Esophagus squamous epithelium (tissue), 5 donors: ENCODE measurements at places on chromosomes 7 and 10.

DNA sequence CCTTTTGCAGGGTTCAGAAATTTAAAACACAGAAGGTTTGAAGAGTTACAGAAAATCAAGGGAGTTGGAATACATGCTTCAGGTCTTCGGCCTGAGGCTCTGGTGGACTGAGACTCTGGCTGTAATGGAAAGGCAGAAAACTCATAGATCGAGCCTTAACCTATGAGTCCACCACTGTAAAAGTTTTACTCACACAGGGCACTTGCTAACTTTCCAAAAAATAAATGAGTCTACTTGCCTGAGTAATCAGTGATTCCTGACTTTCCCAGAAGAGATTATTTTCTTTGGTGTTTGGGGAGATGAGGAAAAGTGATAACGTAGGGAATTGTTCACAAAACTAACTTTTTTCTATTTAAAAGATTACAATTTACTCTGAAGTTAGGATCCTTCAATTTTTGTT lies 108.0 kb downstream of the MBL2 start:
- DNase-seq, result no peak

GRCh38 chr7:43394441-43395130 lies 188.3 kb upstream of the STK17A start:
- DNase-seq, result no peak

DNA sequence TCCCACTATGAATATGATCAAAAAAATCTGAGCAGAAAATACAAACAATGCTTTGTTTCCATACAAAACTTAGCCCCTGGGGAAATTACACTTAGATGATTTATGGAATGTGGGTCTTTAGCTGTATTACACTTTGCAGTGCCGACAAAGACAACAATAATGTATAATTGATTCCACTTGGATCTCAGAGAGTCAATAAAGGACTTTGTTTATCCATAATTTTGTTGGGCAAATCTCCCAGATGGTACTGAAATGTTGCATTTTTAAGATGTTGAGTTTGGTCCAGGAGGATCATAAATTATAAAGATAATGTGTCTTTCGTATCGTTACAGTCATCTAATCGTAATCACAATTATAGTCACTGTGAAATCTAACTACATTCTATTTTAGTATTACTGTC lies 66.9 kb upstream of the DOCK1 start:
- no peak for DNase-seq

GRCh38 chr7:47361746-47362215 lies 220.1 kb downstream of the TNS3 start:
- DNase-seq, result no peak

GRCh38 chr10:30639946-30640786 lies 10.6 kb upstream of the LYZL2 start:
- no peak for DNase-seq

- DNase-seq, result no peak
Observed at GRCh38 chr7:4738711-4739527, 36.5 kb upstream of the AP5Z1 start.

DNA sequence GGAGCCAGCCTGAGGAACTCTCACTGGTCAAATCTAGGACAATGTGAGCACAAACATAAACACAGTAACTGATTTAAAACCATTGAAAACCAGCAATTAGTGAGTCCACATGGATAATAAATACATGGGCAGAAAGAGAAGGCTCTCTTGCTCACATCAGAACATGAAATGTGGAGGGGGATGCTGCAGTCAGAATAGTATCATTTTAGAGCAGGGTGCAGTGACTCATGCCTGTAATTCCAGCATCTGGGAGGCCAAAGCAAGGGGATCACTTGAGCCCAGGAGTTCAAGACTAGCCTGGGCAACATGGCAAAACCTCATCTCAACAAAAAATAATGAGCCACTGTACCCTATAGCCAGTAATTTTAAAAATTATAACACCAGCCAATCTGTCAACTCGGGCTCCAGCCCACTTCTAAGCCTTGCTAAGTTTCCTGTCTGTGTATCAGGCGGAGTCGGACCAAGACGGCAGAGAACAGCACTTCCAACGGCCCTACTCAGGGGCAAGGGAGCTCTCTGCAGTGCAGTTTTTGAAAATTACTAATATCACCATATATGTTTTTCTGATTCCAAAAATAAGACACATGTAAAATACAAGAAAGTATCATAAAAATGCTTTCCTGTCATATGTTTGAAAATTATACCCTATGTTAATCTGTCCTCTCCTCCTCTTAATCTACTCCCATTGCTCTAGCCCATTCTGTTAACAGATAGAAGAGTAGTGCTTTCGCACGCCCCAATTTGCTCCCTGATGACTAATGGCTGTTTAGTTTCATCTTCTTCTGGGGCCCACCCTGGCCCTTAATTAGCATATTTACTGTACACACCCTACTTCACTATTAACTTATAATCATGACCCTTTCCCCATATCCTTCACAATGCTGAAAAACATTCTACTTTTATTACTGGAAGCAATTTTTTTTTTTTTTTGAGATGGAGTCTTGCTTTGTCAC lies 17.1 kb downstream of the URGCP start:
- no peak for DNase-seq

GRCh38 chr7:93736668-93737369 lies 153.7 kb downstream of the TFPI2 start:
- DNase-seq, result no peak

DNA sequence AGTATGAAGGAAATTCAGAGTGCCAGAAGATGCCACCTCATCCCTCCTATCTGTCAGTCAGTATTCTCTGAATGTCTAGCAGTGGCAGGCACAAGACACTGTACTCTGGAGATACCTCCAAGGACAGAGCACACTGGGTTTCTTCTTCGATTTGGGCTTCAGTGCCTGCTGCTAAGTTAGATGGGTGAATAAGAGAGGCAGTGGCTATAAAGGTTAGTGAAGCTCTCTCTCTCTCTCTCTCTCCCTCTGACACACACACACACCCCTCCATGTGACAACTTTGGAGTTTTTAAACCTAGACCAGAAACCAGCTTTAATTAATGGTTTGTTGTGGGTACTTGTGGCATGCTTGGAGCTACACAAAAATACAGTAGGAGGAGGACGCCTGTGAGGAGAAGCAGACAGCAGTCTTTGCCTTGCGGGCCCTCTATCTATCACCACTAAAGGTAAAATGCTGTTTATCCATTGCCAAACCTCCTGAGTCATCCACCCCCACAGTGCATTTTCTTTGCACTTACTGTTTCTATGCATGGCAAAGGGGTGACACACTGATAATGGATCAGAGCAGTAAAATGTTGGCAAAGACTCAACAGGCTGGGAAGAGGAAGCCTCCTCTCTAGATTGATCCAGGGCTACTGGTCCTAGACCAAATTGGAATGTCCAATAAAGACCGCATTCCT lies 102.5 kb downstream of the TRIL start:
- no peak for DNase-seq

DNA sequence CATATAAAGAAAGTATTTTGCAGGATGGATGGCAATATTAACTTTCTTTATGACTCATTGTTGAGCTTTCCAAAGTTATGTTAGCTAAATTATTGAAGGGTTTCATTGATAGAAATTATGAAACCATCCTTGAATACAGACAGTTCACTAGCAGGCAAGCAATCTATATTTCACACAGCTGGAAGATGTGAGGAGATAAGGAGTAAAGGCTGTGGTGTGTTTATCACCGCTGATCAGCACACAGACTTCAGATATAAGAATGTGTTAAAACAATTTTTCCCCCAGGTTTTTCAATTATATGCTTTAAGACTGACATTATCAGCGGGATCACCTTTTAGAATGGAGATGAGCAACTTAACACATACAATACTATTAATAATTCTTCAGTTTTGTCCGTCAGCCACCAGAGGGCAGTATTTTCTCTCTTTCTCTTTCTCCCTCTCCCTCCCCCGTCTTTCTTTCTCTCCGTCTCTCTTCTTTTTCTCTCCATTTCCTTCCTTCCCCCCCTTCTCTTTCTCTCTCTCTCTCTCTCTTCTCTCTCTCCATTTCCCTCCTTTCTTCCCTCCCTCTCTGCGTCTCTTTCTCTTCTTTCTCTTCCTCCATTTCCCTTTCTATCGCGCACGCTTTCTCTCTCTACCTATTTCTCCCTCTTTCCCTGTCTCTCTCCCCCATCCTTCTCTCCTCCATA lies 62.9 kb upstream of the FAM171A1 start:
- no peak for DNase-seq

- DNase-seq, result no peak
Observed at GRCh38 chr10:52208365-52208764, 105.7 kb upstream of the DKK1 start.

- DNase-seq, result no peak
Observed at GRCh38 chr7:157550300-157551275, 213.8 kb downstream of the DNAJB6 start.

DNA sequence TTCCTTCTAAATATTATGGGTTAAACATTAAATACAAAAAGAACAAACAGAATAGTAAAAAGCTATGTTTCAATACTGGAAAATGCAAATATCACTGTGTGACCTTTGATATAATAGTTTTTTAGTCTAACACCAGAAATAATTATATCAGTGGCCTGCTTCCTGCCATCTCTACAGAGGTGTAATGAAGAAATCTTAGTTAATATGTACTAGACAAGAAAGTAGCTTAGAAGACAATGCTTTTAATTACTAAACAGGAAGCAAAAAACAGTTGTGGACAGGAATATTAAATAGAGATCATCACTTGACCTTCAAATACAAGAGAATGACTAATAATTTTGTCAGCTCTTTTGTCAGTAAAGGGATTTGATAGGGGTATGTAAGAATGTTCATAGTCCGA lies 47.4 kb upstream of the LRRN3 start:
- no peak for DNase-seq

- no peak for DNase-seq
Observed at GRCh38 chr10:112402917-112403316, 29.0 kb downstream of the ACSL5 start.

DNA sequence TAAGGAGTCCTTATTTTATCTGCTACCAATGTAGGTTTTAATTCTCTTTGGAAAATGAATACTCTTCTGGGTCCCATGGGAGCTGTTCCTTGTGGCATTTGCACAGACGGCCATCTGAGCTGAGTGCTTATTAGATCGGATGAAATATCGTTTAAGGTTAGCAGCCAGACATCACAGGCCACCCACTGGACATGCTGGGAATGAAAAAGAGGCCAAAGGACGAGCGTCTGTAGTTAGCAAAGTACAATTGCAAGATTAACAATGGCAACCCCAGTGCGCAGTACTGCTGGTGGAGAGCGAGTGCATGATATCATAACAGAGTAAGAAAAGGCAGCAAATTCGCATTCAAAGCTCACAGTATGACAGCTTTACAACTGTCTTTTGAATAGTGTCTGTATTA lies 28.3 kb upstream of the CREB5 start:
- DNase-seq, result no peak

DNA sequence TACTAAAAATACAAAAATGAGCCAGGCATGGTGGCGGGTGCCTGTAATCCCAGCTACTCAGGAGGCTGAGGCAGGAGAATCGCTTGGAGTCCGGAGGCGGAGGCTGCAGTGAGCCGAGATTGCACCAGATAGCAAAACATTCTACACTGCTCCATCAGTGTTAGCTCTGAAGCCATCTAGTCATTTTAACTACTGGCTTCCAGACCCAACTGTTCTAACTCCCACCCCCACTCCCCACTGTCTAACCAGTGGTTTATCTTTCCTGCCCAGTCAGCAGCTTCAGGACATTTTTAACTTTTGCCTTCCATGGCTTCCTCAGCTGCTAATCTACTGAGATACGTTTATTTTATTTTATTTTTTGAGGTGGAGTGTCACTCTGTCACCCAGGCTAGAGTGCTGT lies 6.2 kb upstream of the FRAT1 start:
- no peak for DNase-seq

DNA sequence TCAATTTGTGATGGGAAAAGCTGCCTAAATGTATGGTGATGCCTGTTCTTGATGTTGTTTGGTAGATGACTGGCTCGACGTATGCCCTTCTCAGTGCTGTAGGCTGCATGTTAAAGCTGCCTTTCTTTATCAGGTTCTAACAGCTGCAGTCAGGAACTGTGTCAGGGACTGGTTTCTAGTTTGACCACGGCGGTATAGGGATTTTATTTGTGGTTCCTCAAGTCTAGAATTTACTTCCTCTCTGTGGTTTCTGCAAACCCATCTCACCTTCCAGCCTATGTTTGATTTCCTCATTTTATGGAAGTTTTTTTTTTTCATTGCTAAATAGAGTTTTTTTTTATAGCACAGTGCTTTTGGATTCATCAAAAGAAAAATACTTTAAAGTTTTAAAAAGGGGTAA lies 26.5 kb downstream of the LMTK2 start:
- no peak for DNase-seq

DNA sequence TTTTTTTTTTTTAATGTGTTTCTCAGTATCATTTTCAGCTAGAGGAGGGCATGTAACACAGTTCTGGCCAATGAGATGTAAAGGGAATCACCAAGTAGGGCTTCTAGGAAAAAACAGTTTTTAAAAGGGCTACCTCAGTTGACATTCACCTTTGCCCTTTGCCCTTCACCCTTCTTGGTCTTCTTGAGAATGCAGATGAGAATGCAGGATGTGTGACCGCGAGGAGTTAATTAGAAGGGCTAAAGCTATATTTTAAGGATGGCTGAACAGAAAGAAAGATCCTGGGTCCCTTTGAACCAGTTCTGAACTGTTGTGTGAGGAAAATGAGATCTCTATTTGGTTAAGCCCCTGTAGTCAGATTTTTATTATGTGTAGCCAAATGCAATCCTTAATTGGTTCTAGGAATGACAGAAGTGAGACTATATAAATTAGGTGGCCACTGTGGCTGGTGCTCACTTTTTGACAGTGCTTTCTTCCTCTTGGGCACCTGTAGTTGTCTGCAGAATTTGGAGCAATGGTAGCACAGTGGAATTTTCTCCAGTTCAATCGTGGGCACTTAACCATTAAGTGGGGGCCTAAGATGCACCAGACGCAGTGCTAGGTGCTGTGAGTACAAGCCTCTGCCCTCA lies 21.1 kb upstream of the TOMM7 start:
- DNase-seq, result no peak

DNA sequence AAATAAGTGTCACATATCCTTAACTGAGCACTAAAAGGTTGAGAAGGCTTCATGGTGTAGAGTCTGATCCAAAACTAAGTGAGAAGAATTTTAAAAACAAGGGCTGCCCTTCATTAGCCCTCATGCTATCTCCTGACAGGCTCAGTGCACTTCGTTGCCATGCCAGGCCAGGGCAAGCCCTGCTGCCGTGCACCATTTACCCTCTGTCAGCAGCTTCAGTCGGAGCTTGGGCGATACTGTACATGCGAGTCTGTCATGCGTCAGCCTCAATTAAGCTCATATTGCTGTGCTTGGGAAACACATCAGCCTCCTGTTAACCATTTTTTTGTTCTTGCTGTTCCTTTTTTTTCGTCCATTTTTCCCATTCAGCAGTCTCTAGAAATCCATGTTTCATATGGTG lies 166.6 kb downstream of the VTI1A start:
- no peak for DNase-seq

GRCh38 chr7:122743211-122743610 lies 40.5 kb upstream of the RNF148 start:
- no peak for DNase-seq

DNA sequence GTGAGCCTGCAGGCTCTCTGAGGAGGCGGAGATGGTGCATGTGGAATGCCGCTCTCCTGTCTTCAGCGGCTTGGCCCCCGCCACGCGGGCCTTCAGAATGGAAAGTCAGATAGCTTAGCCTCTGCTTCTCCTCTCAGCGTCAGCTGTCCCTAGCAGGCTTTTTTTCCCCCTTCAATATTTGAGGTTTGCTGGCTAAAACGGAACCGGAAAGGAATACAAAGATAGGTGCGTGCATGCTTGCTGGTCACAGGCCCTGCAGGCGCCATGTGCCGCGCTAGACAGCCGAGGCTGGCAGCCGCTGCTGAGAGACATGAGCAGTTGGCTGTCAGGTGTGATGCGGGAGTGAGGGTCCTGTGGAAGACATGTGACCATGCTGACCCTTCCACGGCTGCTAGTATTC lies 161.2 kb upstream of the COBL start:
- DNase-seq, result no peak
